CD8-positive, alpha-beta T cell (primary cell): ENCODE measurements at places on chromosomes 7 and 10. TPM values are rescaled to one million over a fixed set of nuclear protein-coding genes. Genes with fewer than 3 reads are reported as not detected.

- no peak for DNase-seq
Measured at GRCh38 chr7:130951303-130951975, 217.4 kb upstream of the KLF14 start.

GRCh38 chr7:107394831-107395230 lies 75.0 kb upstream of the GPR22 start:
- DNase-seq, result no peak

The CAMK1D gene
- 24.6 TPM for total RNA-seq

GRCh38 chr7:135449436-135449835 lies 60.5 kb downstream of the CNOT4 start:
- no peak for DNase-seq

GRCh38 chr10:78186572-78186971 lies 152.9 kb downstream of the RPS24 start:
- no peak for DNase-seq

The LLCFC1 gene
- not detected for total RNA-seq

DNA sequence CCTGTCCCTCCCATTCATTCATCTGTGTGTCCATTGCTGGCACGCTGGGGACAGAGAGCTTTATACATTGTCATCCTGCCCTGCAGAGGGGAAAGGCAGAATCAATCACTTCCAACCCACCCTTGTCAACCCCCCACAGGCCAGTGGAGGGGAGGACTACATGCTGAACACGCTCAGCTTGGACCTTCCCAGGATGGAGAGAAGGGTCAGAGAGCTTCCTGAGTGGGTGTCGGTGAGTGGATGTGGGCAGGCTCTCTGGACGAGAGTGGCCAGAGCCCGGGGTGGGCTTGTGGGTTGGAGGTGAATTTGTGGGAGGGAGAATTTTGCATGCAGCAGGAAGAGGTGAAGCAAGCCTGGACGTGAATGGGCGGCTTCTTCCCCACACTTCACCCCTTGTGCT lies 93.9 kb downstream of the DNAJB6 start:
- no peak for DNase-seq

- no peak for DNase-seq
Measured at GRCh38 chr10:99544322-99544721, 11.6 kb downstream of the NKX2-3 start.

DNA sequence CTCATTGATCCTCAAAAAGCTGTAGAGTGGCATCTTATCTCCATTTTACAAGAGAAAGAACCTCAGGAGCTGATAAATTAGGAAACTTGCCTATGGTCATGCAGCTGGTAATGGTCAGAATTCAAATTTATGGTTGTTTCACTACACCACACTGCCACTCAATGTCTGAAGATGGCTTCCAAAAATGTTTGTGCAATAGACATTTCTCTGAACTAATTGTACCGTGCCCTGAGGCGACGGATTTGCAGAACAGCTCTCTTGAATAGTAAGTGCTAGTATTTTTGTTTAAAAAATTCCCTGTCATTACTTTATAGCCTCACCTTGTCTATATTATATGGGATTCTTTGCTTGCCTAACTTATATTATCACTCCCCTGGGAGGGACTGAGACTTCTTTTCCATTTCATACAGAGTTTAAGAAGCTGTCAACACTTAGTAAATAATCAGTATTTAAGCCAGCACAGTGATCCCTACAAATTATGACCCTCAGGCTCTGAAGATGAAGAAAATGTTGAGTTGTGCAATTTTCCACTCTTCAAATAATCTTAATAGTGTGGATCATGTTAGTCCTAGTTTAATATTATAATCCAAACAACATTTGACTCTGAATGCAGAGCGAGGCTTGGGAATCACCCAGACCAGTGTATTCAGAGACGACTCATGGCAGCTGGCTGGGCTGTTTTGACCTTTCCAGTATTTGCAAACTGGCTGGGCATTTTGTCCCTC lies 346.6 kb downstream of the PTEN start:
- DNase-seq, result no peak

- DNase-seq, result no peak
Measured at GRCh38 chr7:120404042-120404441, 131.1 kb downstream of the KCND2 start.

- no peak for DNase-seq
Measured at GRCh38 chr7:65448816-65449504, 75.3 kb downstream of the ZNF92 start.

DNA sequence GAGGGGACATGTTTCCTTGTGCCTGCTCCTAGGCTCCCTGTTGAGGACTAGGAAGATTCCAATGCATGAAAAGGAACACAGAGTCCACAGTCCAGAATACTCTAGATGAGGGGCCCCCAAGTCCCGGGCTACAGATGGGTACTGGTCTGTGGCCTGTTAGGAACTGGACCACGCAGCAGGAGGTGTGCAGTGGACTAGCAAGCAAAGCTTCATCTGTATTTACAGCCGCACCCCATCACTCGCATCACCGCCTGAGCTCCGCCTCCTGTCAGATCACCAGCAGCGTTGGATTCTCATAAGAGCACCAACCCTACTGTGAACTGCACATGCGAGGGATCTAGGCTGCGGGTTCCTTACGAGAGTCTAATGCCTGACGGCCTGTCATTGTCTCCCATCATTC lies 233.0 kb upstream of the MKLN1 start:
- no peak for DNase-seq

The OR13A1 gene
- total RNA-seq, result not detected

The EN2 gene
- total RNA-seq, result not detected

- no peak for DNase-seq
Measured at GRCh38 chr10:48475943-48476278, 129.0 kb downstream of the ARHGAP22 start.
